ENCODE measurements at places on chromosomes 4 and X.

DNA sequence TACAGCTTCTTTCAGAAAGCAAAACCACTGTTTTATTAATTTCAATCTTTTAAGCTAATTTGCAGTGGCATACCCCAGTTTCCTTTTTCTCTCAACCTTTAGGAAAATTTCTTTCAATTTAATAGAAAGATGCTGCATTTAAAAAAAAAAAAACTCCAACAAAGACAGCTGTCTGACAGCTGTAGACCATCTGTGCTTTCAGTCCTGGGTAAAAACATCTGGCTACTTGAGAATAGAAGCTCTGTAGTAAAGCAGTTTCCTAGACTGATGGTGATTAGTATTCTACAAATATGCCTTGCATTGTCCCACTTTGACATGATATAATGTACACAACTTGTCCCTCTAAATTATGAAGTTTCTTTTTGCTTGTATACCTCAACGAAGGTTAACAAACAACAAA is 197.8 kb downstream of the EDA start:
- DNase-seq, result no peak

DNA sequence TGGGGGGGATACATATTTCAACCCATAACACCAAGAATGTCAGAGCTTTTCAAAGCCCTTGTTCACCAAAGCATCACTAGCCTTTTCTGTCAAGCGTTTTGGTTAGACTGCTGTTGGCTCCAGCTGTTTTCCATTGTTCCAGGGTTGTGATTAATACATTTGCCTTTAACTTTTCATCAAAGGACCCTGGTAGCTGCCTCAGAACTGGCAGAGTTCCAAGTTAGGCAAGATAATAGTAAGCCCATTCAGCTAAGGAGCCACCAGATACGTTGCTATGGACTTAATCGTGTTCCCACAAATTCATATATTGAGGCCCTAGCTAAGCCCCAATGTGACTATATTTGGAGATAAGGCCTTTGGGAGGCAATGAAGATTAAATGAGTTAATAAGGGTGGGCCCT is 37.1 kb downstream of the ENOPH1 start:
- no peak for DNase-seq

DNA sequence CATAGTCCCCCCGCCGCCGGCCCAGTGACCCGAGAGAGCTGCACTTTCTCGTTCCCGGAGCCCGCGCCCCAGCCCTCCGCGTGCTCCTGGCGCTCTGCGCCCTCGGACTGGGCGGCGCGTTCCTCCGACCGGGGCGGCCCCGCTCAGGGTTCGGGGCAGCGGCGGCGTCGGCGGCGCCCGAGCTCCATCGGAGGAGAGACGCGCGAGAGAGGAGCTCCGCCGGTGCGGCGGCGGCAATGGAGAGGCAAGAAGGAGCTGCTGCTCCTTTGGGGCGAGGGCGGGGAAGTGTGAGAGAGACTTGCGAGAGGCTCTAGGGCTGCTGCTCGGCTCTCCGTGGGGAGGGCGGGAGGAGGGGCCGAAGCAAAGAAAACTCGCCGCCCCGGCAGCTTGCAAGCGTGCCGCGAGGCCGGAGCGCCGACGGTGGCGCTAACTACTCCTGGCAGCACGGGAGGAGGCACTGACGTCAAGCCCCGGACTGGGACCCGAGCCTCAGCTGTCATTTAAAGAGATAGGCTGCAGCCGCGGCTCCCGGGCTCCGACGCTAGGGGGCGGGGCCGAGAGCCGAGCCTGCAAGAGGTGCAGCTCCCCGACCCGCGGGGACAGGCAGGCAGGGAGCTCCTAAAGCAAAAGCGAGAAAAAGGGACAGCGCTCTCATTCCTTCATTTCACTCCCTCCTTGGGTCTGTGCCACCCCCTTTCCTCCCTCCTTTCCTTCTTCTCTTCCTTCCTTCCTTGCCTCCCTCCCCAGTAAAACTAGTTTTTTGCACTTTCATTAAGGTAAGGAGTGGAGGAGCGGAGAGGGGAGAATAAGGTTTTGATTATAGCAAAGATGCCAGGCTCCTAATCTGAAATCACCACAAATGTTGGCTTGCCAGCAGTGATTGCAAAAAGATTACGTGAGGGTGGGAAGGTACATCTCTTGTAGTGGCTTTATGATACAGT is at the start of gene KCTD8:
TSS of gene KCTD8 (minus strand) at position 289 of the 941 bp plus-strand sequence.
- peak; percentile 16 for DNase-seq

GRCh38 chr4:8278421-8279287 is 9.1 kb downstream of the HTRA3 start:
- DNase-seq, result no peak

DNA sequence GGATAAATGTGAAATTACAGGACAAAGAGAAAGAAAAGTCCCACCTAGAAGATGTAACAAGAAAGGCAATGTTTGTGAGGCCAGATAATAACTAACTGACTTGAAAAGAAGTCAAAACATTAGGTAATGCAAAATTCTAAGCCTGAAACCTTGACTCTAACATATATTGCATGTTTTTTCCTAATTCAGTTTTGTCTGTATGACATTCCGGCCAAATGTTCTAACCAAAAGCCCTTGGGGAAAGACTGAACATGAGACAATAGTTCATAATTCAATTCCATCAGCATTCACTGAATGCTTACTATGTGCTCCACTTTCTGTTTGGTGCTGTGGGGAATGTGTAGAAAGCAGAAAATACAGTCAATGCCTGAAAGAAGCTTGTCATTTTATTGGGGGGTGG is 84.8 kb upstream of the PLAC1 start:
- DNase-seq, result no peak

DNA sequence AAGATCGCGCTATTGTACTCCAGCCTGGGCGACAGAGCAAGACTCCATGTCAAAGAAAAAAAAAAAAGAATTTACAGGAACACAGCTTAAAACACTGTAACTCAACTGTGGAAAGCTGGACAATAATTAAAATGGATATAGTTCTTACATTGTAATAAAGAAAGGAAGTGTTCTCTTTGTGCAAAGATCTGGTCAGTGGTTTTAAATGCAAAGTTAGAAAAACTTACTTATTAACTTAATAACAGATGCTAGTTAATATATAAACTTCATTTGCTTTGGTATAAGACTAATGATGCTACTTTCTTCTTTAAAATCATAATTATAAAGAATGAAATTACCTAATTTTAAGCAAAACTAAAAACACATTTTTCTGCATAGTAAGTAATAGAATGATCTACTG is 2024.1 kb upstream of the TENM3 start:
- no peak for DNase-seq

GRCh38 chrX:129726307-129727111 is 12.3 kb upstream of the XPNPEP2 start:
- DNase-seq, result peak; percentile 9

DNA sequence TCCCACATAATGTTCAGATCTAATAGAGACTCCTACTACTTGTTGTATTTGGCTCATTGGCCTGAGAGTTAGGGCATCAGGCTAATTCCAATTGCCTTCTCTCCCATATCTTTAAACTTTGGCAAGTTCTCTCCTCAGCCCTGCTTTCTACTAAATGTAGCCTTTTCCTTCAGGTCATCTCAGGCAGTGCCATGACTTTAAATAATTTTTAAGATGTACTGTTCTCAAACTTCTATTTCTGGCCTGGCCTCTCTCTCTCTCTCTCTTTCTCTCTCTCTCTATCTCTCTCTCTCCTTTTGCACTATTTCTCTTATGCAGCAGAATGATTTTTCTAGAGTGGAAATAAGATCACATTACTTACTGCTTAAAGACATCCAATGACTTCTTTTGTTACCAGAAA is 114.5 kb upstream of the PAQR3 start:
- DNase-seq, result no peak

- no peak for DNase-seq
Observed at GRCh38 chrX:129659141-129659540, 4.4 kb upstream of the APLN start.

DNA sequence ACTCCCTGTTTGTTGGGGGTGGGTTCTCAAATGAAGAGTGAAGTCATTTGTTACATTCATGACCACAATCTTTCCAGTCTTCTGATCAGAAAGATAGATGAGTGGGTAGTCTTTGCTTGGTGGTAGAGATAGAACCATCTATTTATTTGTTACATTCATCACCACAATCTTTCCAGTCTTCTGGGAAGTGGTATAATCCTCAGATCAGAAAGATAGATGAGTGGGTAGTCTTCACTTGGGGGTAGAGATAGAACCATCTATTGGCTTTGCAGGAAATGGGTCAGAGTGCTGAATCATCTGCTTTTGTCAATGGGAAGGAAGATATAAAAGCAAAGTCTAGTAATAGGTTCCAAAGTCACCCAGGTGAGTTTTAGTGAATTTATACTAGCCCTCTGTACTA is 64.2 kb upstream of the EPGN start:
- DNase-seq, result no peak

- no peak for DNase-seq
Observed at GRCh38 chr4:8179074-8179473, 20.0 kb upstream of the SH3TC1 start.

GRCh38 chr4:13966231-13967195 is 339.0 kb upstream of the BOD1L1 start:
- DNase-seq, result no peak

DNA sequence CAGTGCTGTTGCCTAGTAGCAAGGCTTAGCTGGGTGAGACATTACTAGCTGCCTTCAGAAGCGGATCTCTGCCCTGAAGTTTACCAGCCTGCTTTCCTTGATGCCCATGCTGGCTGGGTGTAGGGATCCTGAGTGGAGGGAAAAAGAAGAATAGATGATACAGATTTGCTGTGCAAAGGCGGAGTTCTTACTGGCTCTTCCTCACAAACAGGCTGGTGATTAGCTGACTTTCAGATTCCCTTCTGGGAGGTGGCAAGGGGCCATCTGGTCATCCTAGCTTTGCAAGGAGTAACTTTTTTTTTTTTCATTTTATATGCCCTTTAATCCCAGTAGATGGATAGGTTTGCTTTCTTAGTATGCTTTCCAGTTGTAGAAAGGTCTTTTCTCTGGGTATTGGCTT is 44.8 kb downstream of the SMARCA5 start:
- DNase-seq, result no peak

DNA sequence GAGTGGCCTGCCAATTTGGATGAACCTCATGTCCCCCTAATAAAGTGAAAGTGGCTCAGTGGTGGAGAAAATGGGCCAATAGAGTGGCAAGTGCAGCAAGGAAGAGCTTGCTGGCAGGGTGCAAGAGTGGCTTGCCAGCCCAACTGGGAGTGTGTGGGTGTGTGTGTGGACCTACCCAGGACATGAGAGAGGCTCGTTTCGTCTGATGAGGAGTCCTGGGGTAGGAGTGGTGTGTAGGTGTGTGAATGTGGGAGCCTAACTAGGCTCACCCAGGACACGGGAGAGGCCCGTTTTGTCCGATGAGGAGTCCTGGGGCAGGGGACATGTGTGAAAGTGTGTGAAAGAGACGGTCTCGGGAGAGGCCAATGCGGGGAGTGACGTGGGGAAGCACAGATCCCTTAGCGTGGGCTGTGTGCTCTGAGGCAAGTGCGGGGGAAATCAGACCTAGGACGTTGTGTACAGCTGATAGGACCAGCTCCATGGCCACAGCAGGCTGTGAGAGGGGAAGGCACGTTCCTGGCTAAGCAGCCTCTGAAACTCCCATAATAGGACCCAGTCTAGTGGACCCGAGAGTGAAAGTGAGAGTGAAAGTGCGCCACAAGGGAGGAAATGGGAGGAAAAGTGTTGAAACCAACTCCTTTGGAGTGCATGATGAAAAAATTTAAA is 5.3 kb downstream of the GAGE10 start:
- no peak for DNase-seq

GRCh38 chrX:149060921-149061320 is 444.2 kb downstream of the IDS start:
- no peak for DNase-seq

Data from T-helper 1 cell (primary cell).